ENCODE measurements at places on chromosomes 1 and 21.
A peak's percentile ranks its signal among the peaks of the same experiment; 100 is the strongest.

DNA sequence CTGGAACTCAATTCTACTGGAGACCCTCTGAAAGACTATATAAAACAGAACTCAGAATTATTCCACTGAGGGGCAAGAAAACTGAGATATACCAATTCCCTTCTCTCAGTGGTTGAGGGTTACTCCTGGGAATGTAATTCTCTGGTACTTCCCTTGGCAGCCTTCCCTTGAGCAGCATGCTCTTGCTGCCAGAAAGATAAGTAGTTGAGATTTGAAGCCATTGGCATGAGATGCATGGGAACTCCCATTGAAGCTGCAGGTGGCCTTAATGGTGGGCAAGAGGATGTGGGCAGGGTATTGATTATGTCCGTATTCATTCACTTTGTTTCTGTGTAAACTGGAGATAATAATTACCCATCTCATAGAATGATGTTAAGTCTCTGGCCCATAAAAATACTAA is 28.6 kb upstream of the C1orf185 start:
- DNase-seq: no peak
- no peak overlapping the region for H3K27ac ChIP-seq
- no peaks in the 10 kb centered on the region for H3K4me1 ChIP-seq
- no peaks in the 10 kb centered on the region for H3K27me3 ChIP-seq
- no peak overlapping the region for H3K4me3 ChIP-seq

- H3K4me3 ChIP-seq: no peak overlapping the region
- no peaks in the 10 kb centered on the region for H3K36me3 ChIP-seq
- DNase-seq: no peak
- peaks cover 8% of the 10 kb centered on the region for H3K4me1 ChIP-seq
These were observed 69.9 kb downstream of the TNFSF4 start for GRCh38 chr1:173137107-173137706.

DNA sequence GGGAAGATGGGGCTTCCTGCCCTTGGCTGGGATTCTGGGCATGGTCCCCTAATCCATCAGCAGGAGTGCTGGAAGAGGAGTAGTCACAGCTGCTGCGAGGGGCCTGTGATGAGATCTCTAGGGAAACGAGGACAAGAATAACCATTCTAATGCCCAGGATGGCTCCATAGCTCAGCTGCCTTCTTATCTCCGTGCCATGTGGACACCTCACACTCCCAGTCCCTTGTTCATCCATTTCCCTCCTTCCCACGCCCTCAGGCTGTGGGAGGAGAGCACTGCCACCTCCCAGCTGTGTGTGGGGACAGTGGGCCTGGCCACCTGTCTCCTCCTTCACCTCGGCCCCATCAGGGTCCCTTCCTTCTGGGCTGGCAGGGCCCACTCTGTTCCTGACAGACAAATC is 16.1 kb upstream of the ETV3 start:
- H3K4me1 ChIP-seq: peaks cover 3% of the 10 kb centered on the region
- H3K27ac ChIP-seq: no peak overlapping the region
- no peak overlapping the region for H3K4me3 ChIP-seq

- no peak overlapping the region for H3K27ac ChIP-seq
- no peaks in the 10 kb centered on the region for H3K27me3 ChIP-seq
- H3K4me3 ChIP-seq: no peak overlapping the region
- peaks cover 44% of the 10 kb centered on the region for H3K36me3 ChIP-seq
These were observed 3.0 kb downstream of the RWDD3 start for GRCh38 chr1:95236784-95237575.

DNA sequence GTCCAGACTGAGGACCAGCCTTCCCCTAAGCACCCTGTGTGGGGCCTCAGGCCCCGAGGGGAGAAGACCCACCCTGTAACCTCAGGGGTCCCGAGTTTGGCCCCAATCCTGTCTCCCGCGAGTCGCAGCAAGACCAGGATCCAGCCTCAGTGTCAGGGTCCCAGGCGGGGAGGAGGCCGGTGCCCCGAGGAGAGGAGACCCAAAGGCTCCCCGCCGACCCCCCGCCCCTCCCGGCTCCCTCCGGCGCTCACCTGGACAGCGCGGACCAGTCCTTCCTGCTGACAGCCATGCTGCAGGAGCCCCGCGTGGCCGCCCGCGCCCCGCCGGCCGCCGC is at the start of gene LAD1:
Gene LAD1, minus strand, starts transcription at position 307 of the 334 bp plus-strand sequence. Its CDS starts 18 bp downstream, at position 289.
- no peaks in the 10 kb centered on the region for H3K4me1 ChIP-seq
- H3K4me3 ChIP-seq: no peak within 1 kb of the TSS
- H3K27me3 ChIP-seq: peaks cover 29% of the 10 kb centered on the region
- H3K36me3 ChIP-seq: no peaks in the 10 kb centered on the region
- no peak for DNase-seq

DNA sequence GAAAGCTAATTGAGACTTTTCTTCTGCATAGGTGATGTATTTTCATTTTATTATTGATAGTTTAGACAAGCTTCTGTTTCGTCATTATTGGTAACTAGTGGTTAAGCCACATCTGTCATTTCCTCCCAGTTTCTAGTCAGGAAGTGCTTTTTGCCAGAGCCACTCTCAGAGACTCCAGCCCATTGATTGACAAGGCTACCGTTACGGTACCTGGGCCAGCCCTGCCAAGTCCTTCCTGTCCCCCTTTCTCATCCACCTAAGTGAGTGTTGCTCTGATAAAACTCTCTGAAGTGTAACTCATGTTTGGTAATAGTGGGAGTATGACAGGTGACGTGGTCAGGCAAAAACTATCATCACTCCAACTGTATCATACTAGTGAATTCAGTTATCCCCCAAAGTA is 29.6 kb upstream of the AGL start:
- no peak overlapping the region for H3K4me3 ChIP-seq
- H3K4me1 ChIP-seq: peaks cover 4% of the 10 kb centered on the region
- H3K27me3 ChIP-seq: no peaks in the 10 kb centered on the region
- DNase-seq: peak; percentile 16

DNA sequence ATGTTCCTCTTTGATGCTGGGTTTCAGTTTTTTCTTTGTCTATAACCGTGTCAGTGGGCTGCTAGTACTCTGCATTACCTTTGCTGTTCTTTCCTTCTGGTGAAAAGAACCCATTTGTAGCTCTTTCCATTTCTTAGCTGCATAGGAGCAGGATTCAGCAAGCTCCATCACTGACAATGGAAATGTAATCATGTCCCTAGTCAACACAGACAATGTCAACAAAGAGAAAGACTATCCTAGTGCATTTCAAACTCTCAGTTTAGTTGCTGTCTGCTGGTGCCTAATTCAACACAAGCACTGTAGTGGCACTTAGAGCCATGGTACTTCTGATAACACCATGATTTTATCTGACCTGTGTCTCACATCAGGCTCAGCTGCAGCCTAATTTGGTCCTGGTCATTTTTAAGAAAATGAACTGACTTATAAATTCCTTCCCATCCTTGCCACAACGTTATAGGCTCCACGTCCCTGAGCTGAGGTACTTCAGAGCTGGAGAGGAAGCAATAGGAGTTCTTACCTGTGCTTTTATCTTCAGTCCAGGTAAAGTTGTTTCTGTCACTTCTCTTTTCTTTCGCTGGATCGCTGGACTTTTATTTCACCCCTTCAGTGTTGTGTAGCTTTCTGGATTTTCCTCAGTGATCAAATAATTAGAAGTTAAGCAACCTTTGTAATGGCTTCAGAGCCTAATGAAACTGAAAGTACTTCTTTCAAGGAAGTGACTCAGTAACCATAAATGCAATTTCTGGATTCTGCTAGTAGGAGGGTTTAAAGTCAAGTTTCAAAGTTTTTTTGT is at the start of gene GBP3:
Gene GBP3, minus strand, starts transcription at position 700 of the 793 bp plus-strand sequence. CDS start 2,145 bp downstream, outside the sequence.
- H3K4me1 ChIP-seq: peaks cover 40% of the 10 kb centered on the region
- peak; percentile 33 for DNase-seq
- peak within 1 kb of the TSS; percentile 51 for H3K4me3 ChIP-seq
- H3K36me3 ChIP-seq: peaks cover 24% of the 10 kb centered on the region
- no peaks in the 10 kb centered on the region for H3K27me3 ChIP-seq

DNA sequence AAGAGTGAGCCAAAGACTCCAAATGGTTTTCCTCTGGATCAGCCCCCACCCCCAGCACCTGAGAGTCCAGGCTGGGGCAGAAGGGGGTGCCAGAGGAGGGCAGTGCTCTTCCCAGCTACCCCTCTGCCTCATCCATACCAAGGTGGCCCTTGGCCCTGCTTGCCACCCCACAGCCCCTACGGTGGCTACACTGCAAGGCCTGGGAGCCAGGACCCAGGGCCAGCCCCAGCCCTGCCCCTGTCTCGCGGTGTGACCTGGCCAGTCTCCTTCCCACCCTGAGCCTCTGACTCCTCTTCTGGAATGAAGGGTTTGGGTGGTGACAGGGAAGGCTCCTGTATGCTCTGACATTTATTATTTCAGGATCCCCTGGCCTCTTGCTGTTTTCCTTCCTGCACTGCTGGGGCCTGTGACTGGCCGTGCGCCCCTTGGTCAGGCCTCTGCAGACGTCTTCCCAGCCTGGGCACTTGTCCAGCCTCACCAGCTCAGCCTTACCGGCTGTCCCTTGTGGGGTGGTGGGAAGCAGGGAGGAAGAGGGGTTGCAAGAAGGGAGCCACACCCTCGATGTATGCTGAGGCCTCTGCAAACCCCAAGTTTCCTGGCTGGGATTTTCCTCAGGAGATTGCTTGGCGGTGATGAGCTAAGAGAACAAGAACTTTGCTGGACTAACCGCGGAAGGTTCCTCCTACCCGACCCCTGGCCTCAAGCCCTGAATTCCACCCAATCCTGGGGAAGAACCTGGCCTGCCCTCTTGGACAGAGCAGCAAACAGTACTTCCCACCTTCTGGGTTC is 13.5 kb downstream of the ASAP3 start:
- no peaks in the 10 kb centered on the region for H3K36me3 ChIP-seq
- H3K27ac ChIP-seq: no peak overlapping the region
- no peak for DNase-seq
- H3K4me1 ChIP-seq: no peaks in the 10 kb centered on the region
- H3K27me3 ChIP-seq: peaks cover 17% of the 10 kb centered on the region

DNA sequence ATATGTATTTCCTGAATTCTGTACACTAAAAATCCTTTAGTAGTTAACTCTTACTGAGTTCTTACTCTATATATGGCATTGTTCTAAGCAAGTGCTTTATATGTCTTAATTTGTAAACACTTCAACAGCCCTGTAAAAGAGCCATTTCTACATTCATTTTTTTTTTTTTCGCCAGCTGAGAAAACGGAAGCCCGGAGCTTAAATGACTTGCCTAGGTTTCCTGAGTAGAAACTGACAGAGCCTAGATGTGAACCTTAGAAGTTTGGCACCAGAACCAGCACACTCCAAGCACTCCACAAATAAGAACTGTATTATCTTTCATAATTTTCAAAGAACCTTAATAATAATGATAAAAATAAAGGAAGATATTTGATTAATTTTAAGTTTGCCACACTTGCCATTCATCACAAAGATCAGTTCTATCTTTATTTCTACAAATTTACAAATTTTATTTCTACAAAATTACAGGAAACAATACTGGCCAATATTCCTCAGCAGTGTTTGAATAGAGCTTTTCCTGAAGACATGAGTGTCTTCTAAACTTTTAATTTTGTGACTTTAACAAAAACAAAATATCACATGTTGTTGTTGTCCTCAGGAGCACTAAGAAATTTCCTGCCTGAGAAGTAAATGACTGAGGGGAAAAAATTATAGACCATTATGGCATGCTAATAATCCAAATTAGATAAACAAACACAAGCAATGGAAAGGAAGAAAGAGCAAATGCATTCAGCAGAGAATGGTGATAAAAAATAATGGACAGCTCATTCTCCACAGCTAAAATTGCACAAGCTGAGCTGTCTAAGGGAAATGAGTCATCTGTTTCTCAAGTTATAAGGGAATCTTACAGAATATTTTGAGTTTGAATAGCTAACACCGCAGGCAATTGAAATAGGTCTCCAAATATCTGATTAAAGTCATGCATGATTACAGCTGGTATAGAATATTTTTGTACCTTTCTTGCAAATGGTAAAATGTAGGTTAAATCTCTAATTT is 71.2 kb downstream of the DPYD start:
- H3K4me3 ChIP-seq: no peak overlapping the region
- peak overlapping the region; percentile 70 for H3K27ac ChIP-seq
- peaks cover 38% of the 10 kb centered on the region for H3K4me1 ChIP-seq
- H3K27me3 ChIP-seq: no peaks in the 10 kb centered on the region
- H3K36me3 ChIP-seq: peaks cover 22% of the 10 kb centered on the region
- no peak for DNase-seq

GRCh38 chr1:230463760-230464159 is 37.6 kb upstream of the PGBD5 start:
- no peak overlapping the region for H3K27ac ChIP-seq
- H3K4me1 ChIP-seq: no peaks in the 10 kb centered on the region
- no peak overlapping the region for H3K4me3 ChIP-seq
- H3K36me3 ChIP-seq: no peaks in the 10 kb centered on the region

DNA sequence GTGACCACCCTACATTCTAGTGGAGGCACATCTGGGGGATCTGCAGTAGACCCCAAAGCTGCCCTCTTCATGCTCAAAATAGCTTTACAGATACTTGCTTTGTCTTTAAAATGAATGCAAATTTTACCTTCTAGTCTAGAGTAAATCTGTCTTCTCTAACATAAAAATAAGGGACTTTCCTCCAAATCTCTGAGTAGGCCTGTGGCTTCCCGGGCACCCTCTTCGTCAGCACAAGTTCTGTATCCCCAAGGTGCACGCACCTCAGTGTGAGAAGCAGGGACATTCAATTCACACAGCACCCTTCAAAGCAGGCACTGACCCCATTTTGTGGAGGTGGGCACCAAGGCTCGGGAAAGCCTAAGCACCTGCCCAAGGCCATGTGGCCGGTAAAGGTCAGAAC is 19.0 kb downstream of the MEF2D start:
- H3K27ac ChIP-seq: no peak overlapping the region
- no peaks in the 10 kb centered on the region for H3K4me1 ChIP-seq
- H3K27me3 ChIP-seq: no peaks in the 10 kb centered on the region

DNA sequence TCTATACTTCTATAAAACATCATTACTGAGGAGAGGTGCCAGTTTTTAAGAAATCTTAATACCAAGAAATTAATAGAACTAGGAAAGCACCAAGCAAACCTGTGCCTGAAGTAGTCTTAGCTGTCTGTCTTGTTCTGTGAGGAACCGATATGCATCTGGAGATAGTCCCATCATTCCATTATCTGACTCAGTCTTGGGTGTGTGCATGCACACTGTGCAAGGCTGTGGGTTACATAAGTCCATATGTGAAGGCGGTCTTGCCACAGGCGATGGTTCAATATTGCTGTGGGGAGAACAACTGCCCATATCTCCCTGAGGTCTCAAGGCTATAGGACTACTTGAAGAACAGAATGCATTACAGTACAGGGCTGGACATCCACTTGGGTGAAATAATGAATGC is 33.8 kb downstream of the STIL start:
- peaks cover 86% of the 10 kb centered on the region for H3K36me3 ChIP-seq
- no peaks in the 10 kb centered on the region for H3K4me1 ChIP-seq

DNA sequence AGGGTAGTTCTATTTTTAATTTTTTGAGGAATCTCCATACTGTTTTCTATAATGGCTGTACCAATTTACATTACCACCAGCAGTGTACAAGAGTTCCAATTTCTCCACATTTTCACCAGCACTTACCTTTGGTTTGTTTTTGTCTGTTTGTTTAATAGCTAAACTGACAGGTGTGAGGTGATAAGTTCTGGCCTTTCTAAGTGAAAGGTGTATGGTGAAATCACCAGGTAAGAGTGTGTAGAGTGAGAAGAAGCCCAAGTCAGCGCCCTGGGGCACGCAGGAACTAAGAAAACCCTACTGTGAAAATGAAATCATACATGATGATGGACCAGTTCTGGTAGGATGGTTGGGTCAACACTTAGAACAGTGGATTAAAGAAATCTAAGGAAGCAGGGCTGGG is 34.5 kb downstream of the BTG3 start:
- no peak overlapping the region for H3K27ac ChIP-seq
- no peak for DNase-seq
- H3K4me1 ChIP-seq: no peaks in the 10 kb centered on the region
- no peaks in the 10 kb centered on the region for H3K36me3 ChIP-seq
- no peak overlapping the region for H3K4me3 ChIP-seq
- no peaks in the 10 kb centered on the region for H3K27me3 ChIP-seq

- peaks cover 34% of the 10 kb centered on the region for H3K36me3 ChIP-seq
- no peak overlapping the region for H3K4me3 ChIP-seq
- no peak overlapping the region for H3K27ac ChIP-seq
- H3K4me1 ChIP-seq: peaks cover 35% of the 10 kb centered on the region
- H3K27me3 ChIP-seq: no peaks in the 10 kb centered on the region
- DNase-seq: no peak
These were observed 10.7 kb downstream of the RCC1 start for GRCh38 chr1:28516518-28516956.

All from DND-41 (cell line).